NCI-H2081 (cell line): ENCODE measurements at places on chromosomes 5 and 9.

GRCh38 chr5:95845391-95845790 is 22.9 kb upstream of the GLRX start:
- DNase-seq, result no peak

DNA sequence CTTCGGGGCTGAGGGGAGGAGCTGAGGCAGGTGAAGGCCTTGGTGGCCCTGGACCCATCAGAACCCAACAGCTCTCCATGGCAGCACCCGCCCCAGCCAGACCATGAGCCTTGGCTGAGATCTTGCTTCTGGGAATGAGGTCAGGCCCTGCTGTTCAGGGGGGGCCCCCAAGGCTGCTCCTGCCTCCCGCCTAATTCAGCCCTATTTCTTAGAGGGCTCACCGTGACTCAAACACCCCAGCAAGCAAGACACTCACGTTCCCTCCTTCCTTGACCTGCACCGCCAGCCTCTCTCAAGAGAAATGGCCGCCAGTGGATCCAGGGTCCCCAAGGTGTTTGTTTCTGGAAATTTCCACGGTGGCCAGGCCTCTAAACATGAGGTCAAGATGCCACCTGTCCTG is 61.4 kb upstream of the PPP1R26 start:
- DNase-seq, result no peak

DNA sequence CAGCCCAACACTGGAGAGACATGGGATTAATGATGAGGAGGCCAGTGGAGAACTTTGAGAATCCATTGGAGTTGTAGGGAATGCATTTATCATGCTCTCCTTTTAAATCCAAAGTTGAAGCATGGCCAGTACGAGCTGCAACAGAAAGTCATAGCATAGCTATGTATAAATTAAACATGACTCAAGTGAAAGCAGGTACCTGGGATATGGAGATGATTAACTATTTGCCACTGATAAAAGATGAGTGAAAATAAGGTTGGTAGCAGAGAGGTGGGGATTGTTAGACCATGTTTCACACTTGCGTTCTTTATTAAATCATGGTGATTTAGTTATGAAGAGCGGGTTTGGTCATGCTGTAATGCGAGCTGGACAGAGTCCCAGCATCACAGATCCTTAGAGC is 189.6 kb downstream of the ARHGEF28 start:
- no peak for DNase-seq

DNA sequence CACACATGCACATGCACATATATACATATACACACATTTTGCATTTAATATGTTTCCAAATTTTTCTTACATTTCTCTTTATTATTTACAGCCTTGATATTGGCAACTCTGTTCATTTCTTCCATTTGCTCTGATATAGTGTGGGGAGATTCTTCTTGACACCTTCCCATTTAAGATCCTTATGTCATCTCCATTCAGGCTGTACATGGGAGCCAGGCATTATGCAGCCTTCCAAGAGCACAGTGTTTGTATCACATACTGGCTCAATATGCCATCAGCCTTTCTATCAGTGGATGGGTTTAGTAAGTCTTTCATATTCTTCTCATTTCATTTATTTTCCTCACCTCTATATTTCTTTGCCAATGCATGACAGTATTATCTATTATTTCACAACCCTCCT is 372.3 kb upstream of the FTMT start:
- DNase-seq, result no peak

- DNase-seq, result peak; percentile 33
These were observed 11.7 kb upstream of the PCDHB1 start for GRCh38 chr5:141039517-141039916.

DNA sequence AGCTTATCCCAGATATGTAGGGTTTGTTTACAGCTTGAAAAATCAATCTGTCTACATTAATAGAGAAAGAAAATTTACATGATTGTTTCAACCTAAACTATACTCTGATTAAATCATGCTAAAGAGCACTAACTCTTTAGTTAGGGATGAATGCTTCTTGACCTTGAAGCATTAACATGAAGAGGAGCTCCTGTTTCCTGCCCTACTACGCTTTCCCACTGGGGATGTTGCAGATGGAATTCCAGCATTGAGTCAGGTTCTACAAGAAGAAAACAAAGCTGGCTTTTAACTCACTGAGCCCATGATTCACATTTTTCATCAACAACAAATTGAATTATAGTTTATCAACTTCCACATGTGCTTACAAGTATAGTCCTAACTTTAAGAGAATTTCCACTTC is 471.3 kb downstream of the TMEM232 start:
- no peak for DNase-seq

DNA sequence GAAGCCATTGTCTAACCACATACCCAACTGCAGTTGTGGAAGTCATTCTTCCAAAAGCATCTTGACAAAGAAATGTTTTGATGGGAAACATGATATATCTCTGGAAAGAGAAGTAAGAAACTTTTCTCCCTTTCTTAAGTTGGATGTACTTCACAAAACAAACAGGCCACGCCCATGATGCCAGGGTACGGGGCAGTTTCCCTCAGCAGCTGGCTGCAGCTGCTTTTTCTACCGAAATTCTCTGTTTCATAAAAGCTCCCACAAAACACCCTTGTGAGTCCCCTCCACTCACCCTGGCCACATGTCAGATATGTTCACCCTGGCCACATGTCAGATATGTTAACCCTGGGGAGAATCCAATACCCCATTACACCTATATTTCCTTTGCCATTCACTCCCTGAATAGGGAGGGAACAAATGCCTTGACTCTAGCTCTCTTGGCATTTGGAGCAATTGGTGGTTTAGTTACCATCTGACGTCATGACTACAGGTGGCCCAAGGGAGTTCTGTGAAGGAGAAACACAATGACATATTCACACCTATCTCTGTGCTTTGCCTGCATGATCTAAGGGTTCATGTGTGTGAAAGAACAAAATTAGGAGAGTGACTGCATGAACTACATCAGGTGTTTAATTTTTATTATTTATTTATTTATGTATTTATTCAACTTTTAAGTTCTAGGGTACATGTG is 103.0 kb downstream of the AOPEP start:
- DNase-seq, result no peak

DNA sequence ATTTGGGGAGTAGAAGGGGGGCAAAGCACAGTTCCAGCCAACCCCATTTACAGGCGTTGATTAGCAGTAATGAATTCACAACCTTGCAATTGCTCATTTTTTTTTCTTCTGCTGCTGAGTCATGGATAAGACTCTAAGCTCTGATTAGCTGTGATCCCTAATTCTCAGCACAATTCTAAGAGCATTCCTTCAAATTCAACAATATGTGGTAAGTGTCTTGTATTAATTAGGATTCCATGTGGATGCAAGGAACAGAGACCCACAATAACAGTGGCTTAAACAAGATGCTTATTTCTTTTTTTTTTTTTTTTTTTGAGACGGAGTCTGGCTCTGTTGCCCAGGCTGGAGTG is 133.4 kb downstream of the PALM2AKAP2 start:
- no peak for DNase-seq

GRCh38 chr5:54315736-54316528 is 5.6 kb upstream of the ARL15 start:
- DNase-seq, result no peak

- DNase-seq, result peak; percentile 76
These were observed 156.2 kb downstream of the MELK start for GRCh38 chr9:36728651-36729520.

DNA sequence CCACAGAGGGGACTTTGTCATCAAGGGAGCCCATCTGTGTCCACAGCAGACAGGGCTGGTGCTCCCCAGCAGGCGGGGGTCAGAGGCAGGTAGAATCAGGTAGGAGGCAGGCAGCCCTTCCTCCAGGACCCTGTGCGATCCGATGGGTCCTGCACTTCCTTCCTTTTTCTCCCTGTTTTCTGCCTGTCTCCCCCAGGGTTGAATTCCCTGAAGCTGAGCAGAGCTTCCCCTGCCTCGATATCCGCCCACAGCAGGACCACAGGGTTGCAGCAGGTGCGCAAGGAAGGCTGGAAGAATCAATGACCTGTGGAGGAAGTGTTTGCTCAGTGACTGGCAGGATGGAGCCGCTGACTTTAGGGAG is 69.2 kb downstream of the MRPL36 start:
- no peak for DNase-seq
